ENCODE measurements at places on chromosomes 13 and 19.

GRCh38 chr19:40149501-40149900 lies 41.7 kb upstream of the MAP3K10 start:
- DNase-seq, result no peak

DNA sequence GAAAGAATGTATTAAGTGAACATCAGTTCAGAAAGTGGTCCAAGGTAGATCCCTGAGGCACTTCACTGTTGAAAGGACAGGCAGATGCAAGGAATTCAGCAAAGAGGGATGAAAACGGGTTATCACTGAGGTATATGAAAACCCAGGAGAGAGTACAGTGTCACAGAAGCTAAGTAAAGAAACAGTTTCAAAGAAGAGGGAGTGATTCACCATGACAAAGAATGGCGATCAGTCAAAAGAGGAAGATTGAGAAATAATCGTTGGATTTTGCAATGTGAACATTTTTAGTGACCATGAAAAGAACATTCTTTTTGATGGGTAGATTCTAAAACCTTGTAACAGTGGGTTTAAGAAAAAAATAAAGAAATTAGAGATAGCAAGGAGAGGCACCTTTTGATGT lies 99.3 kb downstream of the EPSTI1 start:
- DNase-seq, result no peak

- DNase-seq, result no peak
These were observed 113.1 kb downstream of the ABCC4 start for GRCh38 chr13:95188128-95188527.

DNA sequence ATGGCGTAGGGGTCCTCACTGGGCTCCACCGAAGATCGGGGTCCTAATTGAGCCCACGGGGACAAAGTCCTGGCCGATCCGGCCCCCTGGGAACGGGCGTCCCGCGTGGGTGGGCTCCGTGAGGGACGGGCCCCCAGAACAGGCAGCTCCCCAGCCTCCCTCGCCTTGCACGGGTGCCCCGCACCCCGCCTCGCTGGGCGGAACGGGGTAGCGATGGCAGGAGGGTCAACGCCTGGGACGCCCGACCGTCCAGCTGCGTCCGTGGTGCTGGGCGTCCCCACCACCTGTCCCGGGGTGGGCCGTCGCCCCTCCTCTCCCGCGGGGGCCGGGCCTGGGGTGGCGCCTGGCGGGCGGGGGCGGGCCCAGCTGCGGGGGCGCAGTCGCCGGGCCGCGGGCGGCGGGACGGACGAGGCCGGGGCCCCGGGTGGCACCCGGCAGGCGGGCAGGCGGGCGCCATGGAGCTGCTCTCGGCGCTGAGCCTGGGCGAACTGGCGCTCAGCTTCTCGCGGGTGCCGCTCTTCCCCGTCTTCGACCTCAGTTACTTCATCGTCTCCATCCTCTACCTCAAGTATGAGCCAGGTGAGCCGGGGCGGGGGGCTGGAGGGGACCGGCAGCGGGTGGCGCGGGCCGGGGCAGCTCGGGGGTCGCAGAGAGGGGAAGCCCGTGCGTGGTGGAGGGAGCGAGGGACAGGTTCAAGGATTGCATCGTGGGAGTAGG lies at the start of gene TMEM38A:
TSS of gene TMEM38A (plus strand) at position 377 of the 717 bp plus-strand sequence. CDS start at position 456, 79 bp downstream.
- no peak for DNase-seq

GRCh38 chr19:28012361-28012760 lies 1200.6 kb downstream of the UQCRFS1 start:
- no peak for DNase-seq

Data from SW 1271 (cell line).